NCI-H1436 treated with DMSO at 0.1 percent for 48 hours (cell line): ENCODE measurements at places on chromosomes 7 and 10.

DNA sequence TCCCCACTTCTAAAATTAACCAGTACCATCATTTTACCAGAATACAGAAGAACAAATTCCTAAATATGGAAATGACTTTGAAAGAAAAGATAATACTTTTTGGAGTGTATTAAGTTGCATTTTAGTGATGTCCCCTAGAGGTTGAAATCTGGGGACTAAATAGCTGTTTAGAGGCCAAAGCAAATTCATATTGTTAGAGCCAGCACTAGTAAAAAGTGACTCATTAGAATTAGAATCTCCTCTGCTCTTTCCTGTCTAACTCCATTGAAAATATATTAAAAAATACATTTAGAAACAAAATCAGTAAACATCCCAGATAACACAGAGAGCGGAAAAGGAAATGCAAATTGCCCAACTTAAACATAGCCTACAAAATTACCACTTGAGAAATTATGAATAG, 1189.6 kb upstream of the C7orf33 start:
- no peak for DNase-seq

GRCh38 chr10:16116404-16117304, 256.3 kb upstream of the MINDY3 start:
- DNase-seq = no peak

GRCh38 chr10:75166623-75166972, 44.0 kb upstream of the VDAC2 start:
- no peak for DNase-seq

GRCh38 chr7:44638611-44639557, 32.5 kb downstream of the OGDH start:
- no peak for DNase-seq

- no peak for DNase-seq
Observed at GRCh38 chr10:70324339-70324861, 40.6 kb upstream of the NPFFR1 start.

DNA sequence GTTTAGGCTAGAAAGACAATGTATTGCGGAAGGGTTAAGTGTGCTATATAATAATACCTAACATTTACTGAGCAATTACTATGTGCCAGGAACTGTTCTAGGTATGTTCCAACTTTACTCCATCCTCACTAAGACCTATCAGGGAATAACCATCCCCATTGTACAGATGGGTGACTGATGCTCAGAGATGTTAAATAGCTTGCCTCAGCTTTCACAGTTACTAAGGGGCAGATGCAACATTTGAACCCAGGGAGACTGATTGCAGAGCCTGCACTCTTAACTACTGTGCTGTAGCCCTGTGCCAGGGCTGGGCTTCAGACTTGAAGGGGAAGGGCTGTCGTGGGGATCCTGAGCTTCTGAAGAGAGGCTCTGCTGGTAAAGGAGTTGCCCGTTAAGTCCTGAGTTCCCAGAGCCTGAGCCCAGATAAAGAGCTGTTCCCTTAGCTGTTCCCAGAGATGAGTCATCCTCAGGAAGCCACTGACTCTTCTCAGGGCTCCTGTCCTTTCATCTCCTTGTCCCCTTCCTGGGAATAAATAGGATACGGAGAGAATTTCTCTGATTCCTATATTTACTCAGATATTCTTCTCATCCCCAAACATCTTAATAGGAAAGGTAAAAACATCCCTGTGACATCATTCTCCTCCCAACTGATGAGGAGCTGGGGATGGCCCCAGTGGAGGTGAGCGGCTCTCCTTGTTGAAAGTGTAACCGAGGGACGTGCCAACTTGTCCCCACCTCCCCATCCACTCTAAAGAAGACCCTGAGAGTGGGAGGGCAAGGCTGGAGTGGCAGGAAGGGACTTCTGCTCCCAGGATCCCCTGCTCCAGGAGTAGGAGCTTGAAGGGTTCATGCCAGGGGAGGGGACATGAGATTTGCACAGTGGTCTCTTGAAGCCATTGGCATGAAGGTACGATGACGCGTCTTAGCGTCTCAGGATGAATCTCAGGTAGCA, 28.0 kb upstream of the HABP2 start:
- DNase-seq = no peak

GRCh38 chr7:116185956-116186355, 24.4 kb upstream of the TES start:
- DNase-seq = no peak

- DNase-seq = no peak
Observed at GRCh38 chr10:95437669-95438068, 123.5 kb downstream of the SORBS1 start.

- no peak for DNase-seq
Observed at GRCh38 chr10:2414039-2414438, 653.3 kb upstream of the PFKP start.

DNA sequence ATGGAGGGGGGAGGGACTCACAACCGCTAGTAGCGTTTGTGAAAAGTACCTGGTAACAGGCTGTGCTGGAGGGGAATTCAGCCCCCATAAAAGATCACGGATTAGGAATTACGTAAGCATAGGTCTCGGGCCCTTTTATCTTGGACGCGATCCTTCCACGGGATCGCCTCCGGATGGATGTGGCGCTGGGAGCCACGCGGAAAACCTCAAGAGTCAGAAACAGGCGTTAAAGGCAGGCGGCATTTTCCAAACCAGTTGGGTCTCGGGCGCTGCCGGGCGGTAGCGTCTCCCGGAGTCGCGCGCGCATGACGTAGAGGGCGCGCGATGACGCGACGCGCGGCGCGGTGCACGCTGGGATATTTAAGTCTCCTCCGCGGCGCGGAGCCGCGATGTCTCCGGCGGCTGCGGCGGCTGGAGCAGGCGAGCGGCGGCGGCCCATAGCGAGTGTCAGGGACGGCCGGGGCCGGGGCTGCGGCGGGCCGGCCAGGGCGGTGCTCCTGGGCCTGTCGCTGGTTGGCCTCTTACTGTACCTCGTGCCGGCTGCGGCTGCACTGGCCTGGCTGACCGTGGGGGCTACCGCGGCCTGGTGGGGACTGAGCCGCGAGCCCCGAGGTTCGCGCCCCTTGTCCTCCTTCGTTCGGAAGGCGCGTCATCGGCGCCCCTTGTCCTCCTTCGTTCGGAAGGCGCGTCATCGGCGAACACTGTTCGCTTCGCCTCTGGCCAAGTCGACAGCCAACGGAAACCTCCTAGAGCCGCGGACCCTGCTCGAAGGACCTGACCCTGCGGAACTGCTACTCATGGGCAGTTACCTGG, at the start of gene POM121:
TSS of gene POM121 (plus strand) at position 363 of the 813 bp plus-strand sequence. CDS start at position 390, 27 bp downstream.
- DNase-seq = peak; percentile 8

GRCh38 chr10:61890430-61890829, 11.1 kb upstream of the ARID5B start:
- DNase-seq = no peak

DNA sequence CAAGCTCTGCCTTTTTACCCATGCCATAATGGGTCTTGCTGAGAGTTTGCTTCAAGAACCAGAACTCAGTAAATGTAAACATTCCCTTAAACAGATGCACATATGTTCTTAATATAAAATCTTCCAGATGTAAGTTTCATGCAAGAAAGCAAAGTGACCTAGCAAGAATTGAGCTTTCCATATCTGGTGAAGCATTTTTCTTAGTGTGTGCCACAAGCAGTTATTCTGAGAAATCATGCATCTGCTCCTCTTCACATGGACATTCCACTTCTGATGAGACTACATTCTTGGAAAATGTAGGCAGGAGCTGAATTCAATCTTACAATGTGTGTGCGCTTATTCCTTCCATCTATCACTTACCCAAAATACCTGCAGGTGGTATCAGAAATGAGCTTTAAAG, 227.8 kb upstream of the LRRTM3 start:
- no peak for DNase-seq

DNA sequence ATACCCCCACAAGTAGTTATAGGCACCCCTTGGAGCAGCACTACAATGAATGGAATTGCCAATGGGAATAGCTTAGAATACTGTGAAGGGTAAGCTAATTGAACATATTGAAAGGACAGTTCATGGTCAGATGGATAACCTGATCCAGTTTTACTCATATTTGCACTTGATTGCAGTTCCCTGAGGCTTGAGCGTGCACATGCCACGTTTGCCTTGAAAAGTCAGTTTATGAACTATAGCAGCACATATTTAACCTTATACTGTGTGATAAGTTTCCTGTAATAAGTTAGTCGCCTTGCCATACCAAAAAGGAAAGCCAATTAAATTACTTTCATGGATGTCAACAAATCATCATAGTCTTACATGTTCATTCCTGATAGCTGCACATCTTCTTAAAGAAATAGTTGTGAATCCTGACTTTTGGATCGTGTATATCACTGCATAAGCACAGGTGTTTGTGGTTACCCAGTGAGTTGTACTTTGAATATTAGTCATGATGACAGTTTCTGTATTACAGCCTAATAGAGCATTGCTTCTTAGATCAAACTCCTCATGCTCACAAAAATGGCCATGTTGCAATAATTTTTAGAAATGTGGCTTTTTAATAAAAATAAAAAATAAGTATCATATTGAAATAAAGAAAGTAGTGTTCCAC, 21.6 kb downstream of the DNTT start:
- no peak for DNase-seq

- DNase-seq = no peak
Observed at GRCh38 chr7:156942708-156943090, 6.8 kb upstream of the NOM1 start.

DNA sequence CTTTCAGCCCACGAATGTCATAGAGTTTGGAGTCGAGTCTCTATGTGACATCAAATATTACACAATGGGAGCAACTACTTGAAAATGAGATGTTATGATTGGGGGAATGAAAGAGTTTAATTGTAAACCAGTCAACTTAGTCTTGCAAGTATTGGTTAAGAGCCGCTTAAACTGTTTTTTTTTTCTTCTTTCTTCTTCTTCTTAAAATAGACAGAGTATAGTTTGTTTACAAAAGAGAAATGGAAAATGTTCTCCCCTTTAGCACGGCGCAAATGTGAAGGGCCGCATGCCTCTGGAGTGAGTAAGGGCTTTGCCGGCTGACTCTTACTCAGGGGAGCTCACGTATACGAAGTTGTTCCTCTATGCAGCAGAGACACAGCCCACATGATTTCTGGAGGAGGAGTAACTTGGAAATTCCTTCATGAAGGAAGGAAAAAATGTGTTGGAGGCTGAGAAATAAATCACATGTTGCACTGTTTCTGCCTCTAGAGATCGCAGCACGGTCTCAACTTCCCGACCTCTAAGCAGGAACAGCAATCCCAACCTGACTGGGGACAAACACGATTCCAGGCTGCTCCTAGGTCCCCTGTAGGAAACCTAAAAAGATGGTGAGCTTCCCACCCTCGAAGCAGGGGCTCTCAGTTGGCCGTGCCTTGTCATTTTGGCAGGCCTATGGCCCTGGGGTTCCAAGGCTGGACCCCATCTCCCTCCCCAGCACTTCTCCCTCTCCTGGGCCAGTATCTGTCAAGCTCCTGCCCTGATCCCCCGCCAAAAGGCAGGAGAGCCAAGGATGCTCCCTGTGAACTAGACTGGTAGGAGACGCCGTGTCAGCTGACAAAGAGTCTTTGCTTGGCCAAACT, 44.8 kb downstream of the MYOF start:
- no peak for DNase-seq

- DNase-seq = no peak
Observed at GRCh38 chr7:94307399-94308048, 87.2 kb upstream of the COL1A2 start.

GRCh38 chr7:156898938-156899337, 6.0 kb upstream of the LMBR1 start:
- DNase-seq = no peak

DNA sequence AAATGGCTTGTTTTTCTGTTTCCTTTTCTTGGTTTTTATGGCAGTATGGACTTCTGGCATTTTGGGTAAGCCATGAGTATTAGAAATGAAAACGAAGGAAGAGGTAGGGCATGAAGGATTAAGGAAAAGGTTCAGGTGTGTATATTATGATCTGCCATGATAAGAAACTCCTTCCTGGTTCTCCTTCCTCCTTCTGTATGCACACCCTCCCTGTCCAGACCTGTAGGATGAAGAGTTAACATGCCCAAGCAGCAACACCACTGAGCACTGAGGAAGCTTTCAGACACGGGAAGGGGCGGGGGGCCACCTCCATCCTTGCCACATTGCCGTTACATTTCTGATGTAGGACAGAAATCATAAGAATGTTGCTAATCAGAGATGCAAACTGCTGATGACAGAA, 361.0 kb upstream of the ZMIZ1 start:
- no peak for DNase-seq

- DNase-seq = no peak
Observed at GRCh38 chr10:61791216-61791615, 110.3 kb upstream of the ARID5B start.

GRCh38 chr10:89613582-89613981, 31.5 kb downstream of the PANK1 start:
- DNase-seq = no peak

- no peak for DNase-seq
Observed at GRCh38 chr7:23490357-23491135, 20.3 kb upstream of the IGF2BP3 start.

GRCh38 chr7:111164442-111164841, 73.5 kb downstream of the LRRN3 start:
- DNase-seq = no peak

- no peak for DNase-seq
Observed at GRCh38 chr10:23917251-23917840, 291.6 kb upstream of the KIAA1217 start.

GRCh38 chr7:141654551-141654950, 47.4 kb downstream of the DENND11 start:
- peak; percentile 39 for DNase-seq

DNA sequence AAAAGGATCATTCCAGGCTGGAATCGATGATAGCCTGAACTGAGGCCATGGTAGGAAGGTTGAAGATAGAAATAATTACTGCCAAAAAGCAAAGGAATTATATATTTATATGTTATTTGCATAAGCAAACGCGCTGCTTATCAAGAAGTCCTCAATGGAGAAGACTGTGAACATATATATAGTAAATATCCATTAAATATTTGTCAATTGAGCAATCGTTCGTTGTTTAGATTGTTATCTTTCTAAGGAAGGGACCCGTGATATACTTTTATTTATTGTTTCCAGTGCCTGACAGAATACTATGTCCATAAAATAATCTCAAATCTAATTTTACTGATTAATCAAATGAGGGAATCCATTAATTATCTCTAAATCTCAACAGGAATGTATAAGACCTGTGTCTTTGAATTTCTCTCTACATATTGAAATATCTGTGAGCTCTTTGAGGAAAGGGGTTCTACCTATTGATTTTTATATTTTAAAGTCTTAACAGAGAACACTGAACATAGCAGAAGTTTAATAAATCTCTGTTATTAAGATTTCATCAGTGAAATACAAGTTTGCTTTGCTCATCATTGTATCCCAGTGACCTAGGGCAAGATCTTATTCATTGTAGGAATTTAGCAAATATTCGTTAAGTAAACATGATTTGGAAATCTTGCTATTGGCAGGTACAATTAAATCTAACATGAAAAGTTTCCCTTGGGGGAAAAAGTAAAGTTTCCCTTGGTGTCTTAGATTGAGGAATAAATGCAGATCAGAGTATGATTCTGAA, 12.0 kb upstream of the HERC4 start:
- DNase-seq = no peak
